ENCODE measurements at places on chromosomes 6 and 20.

DNA sequence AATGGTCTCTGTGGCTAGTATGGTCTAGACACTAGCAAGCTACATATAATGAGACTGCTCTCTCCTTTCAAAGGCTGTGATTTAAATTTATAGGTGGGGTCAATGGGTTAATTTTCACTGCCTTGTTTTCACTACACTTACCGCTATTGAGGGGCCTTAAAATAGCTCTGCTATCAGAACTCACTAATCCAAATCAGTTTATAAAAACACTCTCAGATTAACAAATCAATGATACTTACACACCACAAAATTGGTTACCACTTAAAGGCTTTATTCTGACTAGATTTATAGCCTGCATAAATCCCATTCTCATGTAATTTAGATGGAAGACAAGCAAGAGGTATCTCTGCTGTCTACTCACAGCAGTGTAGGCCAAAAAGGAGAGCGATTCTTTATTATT lies 313.0 kb upstream of the AGPAT4 start:
- DNase-seq: no peak

DNA sequence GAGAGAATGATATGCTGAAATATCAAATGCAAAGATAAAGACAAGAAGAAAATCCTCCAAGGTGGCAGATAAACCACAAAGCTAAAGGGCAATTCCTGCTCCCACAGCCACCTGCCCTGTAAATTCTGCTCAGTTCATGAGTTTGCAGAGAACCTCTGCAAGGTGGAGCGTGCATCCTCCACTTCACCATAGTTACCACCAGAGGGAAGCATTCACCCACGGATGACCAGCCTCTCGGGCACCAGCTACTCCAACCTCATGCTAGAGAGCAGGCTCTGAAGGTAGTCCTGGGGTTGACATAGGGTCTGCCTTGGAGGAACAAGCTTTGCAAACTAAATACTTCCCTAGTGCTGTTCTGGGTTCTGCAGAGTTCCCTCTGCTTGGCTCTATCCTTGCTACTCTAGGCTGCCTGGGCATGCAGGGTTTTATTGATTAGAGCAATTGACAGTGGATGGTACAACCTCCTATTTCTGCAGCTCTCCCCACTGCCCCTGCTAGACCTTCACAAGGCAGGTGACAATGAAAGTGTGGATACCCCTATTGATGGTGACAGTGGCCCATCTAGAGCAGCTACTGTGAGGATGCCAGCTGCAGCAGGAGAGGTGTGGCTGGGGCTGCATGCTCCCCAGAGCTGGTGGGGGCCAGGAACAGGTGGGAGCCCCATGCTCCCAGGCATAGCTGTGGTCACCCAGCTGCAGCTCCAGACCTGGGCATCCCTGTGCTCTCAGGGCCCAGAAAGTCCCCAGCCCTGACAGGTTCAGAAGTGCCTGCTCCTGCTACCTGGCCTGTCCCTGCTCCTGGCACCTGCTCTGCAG lies 51.1 kb downstream of the GGTLC1 start:
- peak; percentile 62 for DNase-seq

- DNase-seq: no peak
These were observed 312.8 kb upstream of the SULF2 start for GRCh38 chr20:48098099-48098498.

DNA sequence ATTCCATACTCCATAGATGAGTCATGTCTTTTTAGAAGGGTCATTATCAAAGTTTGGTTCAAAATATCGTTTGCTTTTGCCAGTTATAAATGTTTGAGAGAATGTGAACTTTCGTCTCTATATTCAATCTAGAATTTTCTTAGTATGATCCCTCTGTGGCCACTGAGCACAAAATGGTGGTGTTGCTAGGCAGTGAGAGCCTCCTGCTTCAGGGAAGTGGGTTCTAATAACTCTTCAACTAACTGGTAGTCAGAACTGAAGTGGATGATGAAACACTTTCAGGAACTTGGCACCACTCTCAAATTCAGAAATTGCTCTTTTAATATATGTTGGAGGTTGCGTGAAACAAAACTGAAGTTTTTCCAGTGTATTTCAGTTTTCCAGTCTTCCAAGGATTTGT lies 125.0 kb upstream of the DOK5 start:
- no peak for DNase-seq

DNA sequence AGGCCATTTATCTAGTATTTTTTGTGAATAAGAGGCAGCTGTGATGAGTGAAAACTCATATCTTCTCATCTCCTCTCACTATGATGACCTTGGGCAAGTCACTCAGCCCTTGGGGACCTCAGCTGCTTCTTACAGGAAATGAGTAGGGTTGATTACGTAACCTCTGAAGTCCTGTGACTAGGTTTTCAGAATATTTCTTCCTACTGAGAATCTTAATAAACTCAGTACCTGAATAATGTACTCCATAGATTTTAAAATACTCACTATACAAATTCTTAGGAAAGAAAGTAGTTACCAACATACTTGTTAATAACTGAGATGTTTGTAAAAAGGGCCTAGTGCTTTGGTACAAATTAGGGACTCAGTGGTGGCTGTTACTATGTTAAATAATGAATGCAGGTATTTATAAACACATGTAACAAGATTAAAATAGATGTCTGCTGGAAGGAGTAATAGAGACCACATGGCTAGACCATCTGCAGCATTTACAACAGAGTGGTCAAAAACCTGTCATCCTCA lies 60.9 kb downstream of the RPRD1B start:
- no peak for DNase-seq

- peak; percentile 20 for DNase-seq
These were observed 38.6 kb upstream of the PIM1 start for GRCh38 chr6:37131104-37131959.

- no peak for DNase-seq
These were observed 251.7 kb downstream of the ALDH8A1 start for GRCh38 chr6:134698228-134698627.

DNA sequence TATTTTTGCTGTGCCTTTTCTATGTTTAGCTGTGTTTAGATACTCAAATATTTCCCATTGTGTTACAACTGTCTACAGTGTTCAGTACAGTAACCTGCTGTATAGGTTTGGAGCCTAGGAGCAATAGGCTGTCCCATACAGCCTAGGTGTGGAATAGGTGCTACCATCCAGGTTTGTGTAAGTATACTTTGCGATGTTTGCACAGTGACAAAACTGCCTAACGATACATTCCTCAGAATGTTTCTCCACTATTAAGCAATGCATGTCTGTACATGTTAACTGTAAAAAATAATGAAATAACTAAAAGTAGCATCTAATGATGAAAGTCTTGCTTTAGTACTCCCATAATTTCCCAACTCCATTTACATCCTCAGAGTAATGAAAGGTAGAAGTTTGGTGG lies 46.0 kb downstream of the SERAC1 start:
- DNase-seq: no peak

- no peak for DNase-seq
These were observed 1.1 kb downstream of the BMP5 start for GRCh38 chr6:55874316-55874715.

- no peak for DNase-seq
These were observed 28.7 kb downstream of the CFAP206 start for GRCh38 chr6:87436435-87436834.

DNA sequence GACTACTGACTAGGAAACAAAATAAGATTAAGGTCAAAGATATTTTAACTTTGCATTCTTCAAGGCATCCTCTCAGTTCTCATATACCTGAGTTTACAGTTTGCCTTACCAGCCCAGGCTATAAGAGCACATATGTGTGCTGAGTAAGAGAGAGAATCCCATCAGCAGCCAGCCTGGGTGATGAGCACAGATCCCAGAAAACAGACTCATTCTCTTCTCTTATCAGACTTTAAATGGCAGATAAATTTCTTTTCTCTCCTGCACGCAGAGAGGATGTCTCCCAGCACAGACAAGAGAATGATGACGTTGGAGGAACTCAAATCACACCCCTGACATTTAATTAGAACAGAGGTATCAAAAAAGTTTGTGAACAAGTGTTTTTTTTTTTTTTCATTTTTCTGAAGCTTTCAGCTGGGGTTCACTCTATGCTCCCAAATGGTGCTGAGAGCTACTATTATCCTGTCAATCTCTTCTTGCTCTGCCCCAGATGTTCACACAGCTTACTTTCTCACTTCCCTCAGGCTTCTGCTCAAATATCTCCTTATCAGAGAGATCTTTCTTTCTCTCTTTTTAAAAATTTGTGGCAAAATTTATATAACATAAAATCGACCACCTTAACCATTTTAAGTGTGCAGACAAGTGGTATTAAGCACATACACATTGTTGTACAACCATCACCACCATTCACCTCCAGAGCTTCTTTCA lies 22.4 kb upstream of the HACE1 start:
- DNase-seq: no peak

DNA sequence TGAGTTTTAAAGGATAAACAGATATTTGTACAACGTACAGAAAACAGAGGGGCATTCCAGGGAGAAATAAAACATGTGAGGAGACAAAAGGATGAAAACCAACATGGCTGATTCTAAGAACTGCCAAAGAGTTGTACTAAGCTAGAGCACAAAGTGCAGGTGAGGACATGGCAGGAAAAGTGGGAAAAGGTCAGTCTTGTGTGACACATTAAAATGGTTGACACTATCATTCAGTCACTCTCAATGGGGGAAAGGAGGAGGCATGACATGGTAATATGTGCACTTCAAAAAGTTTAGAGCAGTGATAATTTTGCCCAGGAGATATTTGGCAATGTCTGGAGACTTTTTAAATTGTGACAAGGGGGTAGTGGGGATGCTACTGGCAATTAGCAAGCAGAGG lies 21.8 kb downstream of the PHIP start:
- DNase-seq: no peak

- DNase-seq: peak; percentile 80
These were observed 36.9 kb upstream of the FANCE start for GRCh38 chr6:35415065-35415891.

GRCh38 chr6:67881706-67882065 lies 753.4 kb upstream of the ADGRB3 start:
- DNase-seq: no peak

DNA sequence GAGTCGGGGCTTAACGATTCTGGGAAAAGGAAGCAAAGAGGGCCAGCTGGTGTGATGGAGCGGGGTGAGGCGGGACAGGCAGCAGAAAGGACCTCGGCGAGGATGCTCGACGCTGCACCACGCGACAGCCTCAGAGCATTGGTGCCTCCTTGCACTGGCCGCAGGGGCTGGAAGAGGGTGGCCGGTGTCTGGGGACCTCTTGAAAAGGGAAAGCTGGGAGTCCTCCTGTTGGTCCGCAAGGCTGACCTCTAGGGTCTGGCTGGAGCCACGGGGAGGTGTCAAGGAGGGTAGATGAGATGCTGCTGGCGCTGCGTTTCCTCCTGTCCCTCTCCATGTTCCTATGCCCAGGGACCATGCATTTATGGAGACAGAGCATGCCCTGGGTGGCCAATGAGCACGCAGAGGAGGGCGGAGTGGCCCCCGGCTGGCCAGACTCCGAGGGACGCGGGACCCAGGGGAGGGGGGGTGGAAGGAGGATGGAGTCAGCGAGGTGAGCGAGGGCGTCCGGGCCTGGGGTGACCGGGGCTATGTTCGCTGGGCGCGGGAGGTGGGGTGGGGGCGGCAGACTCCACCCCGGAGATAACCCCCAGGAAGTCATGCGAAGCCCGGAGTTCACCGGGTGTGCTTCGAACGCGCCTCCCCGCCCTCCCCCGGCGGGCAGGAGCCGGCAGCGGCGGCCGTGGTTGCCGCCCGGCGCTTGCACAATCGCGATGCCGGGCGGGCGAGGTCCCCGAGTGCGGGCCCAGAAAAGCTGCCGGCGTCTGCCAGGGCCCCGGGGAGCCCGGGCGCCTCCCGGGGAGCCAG lies at the start of gene CYP24A1:
CYP24A1 (minus strand) TSS at position 334 of the 804 bp plus-strand sequence. CDS start 407 bp downstream, outside the sequence.
- no peak for DNase-seq

DNA sequence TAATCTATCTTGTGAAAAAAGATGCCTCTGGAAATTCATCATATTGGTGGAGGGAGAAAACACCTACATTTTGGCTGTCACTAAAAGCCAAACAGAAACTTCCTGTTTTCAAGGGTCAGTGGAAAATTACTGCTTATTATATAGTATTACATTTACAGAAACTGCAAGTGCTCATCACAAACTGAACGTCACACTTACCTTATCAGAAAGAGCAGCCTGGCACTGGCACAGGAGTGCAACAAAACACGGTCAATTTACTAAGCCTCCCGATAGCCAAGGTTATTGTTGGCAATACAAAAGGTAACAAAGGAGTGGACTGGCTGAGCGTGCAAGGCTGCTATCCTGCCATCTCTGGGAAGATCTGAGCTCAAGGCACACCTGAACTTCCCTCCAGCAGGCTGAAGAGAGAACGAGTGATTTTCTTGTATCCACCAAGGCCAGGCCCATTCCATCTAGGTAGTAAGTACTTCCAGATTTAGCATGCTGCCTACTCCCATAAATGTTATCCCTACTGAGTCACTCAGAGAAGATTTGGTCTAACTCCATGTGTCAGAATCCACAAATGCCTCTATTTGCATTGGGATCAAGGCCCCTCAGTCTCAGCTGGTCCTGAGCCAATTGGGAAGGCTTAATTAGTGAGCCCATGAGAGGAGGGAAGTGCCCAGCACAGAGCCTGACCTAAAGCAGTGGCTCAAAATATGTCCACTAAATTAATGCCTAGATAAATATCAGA lies 399.8 kb downstream of the BTBD9 start:
- DNase-seq: no peak

- no peak for DNase-seq
These were observed 409.5 kb downstream of the ADGRB3 start for GRCh38 chr6:69044534-69044933.

DNA sequence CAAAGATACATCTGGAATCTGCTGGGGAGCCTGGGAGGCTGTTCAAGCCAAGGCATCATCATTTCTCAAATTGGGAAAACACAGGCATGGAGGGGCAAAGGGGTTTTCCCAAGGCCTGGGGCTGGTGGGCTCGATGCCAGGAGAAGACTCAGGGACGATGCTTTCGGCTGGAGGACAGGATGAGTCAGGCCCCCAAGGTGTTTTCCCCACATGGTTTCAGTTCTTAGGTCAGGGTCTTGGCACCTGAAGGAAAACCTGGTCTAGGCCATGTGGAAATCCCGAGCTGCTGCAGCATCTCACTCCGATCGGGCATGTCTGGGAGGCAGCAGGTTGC lies 348.1 kb downstream of the CDC5L start:
- DNase-seq: no peak

- DNase-seq: no peak
These were observed 143.1 kb upstream of the GGTLC1 start for GRCh38 chr20:24131684-24132083.

DNA sequence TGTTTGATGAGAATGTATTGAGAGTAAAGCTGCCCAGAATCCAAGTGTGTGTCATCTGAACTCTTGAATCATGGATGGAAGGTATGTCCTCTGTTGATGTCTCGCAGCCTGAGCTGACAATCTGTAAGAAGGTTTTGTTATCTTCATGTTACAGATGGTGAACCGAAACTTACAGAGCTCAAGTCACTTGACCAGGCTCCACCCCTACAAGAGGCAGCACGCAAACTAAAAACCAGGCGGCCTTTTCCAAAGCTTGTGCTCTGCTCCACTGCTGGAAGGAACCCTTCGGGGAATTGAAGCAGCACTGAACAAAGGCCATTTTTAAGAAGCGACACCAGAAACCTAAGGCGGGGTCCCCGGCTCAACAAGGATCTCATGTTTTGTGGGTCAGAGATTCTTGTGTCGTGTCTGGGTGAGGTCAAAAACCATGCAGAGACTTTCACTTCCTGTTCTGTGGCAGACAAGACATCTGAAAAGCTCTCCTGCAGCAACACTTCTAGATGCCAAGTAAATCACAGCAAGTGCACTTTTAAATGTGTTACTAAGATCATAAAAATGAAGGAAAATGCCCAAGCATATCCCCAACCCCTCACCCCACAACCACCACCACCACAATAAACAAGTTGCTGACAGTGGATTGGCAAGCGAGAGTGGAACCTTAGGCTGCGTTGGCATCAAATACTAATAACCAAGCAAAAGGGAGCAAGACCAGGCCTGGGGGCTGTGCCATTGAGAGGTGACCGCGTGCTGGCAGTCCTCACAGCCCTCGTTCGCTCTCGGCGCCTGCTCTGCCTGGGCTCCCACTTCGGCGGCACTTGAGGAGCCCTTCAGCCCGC lies 27.3 kb downstream of the NQO2 start:
- no peak for DNase-seq
